ENCODE measurements at places on chromosomes 12 and 14.

DNA sequence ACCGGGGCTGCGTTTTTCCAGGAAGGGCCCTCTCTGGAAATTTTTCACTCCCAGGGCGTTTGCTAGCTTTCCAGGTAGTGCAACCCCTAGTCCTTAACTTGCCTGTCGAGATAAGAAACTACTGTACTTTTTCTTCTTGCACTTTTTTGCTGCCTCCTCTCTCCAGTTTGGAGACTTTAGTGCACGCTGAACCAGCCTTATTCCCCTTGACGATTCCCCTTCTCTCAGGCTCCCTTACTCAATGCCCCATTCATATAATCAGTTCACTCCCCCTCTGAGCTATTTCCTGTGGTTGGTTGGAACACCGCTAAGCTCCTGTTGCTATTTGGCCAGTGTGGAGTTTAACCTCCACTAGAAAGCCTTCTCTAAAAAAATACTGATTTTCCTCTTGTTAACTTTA lies 682 bp downstream of the CREBL2 start:
- no peak for DNase-seq

- no peak for DNase-seq
These were observed 80.6 kb downstream of the PRKAB1 start for GRCh38 chr12:119748497-119748896.

DNA sequence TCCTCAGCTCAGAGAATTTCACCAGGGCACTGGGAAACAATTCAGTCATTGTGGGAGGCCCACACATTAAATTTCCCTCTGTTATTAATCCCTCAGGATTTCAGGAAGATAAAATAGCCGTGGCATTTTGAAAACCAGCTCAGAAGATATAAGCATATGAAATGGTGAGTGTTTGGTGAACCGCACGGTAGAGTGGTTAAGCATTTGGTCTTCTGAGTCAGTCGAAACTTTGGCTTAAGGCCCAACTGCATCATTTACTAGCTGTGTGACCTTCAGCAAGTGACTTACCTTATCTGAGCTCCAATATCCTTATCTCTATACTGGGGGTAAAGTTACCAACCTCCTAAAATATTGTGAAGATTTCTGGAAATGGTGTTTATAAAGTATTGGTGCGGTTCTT lies 5.2 kb upstream of the VRK1 start:
- no peak for DNase-seq

DNA sequence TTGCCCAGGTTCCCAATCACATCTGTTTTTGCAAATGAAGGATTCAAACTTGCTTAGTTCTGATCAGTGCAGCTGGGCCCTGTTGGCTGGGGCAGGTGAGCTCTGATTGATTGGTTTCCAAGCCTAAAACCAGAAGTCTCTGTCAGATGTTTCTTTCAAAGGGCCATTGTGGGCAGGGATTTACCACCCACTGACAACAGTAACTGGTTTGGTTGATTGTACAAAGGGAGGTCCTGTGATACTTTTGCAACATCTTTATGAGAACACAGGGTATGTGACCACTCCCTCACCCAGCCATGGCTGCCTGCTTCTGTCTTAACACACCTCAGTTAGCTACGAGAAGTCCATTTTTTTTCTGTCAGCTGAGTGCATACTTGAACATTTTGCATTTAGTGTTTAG lies 184.1 kb downstream of the FLRT2 start:
- DNase-seq = no peak

DNA sequence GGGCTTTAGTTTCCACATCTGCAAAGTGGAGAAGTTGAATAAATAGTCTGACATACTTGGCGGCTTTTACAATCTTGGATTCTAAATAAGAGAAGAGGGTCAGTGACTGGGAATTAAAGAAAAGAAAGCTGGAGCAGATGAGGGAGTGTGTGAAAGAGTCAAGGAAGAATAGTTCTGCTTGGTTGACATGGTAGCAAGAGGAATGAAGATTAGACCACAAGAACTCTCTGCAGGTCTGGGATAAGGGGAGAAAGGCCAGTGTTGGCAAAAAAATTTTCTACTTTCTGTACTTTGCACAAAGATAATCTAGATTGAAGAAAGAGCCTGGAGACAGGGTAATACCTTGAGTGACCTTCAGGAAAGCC lies 5.9 kb downstream of the ITGB7 start:
- DNase-seq = no peak

All from right lung (tissue), 10 donors.